ENCODE measurements at places on chromosomes 2 and 18.
A peak's percentile ranks its signal among the peaks of the same experiment; 100 is the strongest.

GRCh38 chr2:162219426-162219825 is 23.8 kb downstream of the FAP start:
- no peak for DNase-seq

- no peak for DNase-seq
These were observed 82.1 kb downstream of the HS1BP3 start for GRCh38 chr2:20568501-20569463.

DNA sequence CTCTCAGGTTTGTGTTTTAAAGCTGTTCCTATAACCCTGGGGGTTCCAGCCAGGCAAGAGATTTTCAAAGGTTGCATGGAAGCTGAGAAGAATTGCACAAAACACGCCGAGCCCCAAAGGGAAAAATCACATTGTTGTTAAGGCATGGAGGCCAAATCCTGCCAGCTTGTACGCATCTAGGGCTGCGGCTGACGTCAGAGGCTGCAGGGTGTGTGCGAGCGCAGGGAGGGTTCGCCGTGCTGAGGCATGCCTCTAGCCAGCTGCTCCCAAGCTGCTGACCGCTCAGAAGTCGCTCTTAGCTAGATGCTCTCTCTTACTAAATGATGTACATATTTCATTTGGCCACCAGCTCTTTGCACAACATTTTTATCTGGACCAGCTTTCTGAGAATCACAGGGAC is 191.8 kb downstream of the LPIN1 start:
- DNase-seq, result no peak

GRCh38 chr2:12071318-12071717 is 324.9 kb downstream of the LPIN1 start:
- DNase-seq, result no peak

- no peak for DNase-seq
These were observed 19.3 kb upstream of the ALK start for GRCh38 chr2:29940706-29941105.

GRCh38 chr2:54317973-54318372 is 61.9 kb upstream of the TSPYL6 start:
- no peak for DNase-seq

DNA sequence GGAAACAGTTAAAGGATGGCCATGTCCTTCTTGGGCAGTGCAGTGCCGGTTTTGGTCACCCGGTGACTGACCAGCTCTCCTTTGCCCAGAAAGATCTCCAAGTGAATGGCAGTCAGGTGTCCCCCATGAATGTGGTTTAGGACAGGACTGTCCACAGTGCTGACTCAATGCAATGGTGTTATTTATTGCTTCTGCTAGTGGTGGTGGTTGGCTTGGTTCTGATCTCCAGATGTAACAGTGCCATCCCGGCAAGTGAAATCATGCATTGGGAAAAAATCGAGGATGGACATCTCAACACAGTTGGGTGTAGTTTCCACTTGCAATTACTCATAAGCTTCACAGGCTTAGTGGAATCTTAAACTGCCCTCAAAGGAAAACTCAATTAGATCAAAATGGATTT is 81.9 kb downstream of the TGOLN2 start:
- no peak for DNase-seq

GRCh38 chr2:198411936-198412335 is 607.5 kb downstream of the PLCL1 start:
- DNase-seq, result no peak

DNA sequence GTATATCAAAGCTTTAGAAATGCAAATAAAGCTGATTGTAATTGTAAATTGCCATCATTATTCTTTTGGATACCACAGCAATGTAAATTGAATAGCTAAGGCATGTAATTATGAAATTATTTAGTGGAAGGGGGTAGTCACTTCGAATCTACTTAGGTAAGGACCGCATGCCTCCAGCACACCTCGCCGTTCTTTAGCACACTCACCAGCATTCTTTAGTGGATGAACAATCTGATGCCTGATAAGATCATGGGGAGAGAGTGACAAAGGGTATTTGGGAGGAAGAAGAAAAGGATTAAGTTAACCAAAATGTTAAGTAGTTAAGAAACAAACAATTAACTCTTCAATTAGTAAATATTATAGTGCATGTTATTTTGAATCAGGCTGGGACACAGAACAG is 46.4 kb upstream of the DSC1 start:
- no peak for DNase-seq

DNA sequence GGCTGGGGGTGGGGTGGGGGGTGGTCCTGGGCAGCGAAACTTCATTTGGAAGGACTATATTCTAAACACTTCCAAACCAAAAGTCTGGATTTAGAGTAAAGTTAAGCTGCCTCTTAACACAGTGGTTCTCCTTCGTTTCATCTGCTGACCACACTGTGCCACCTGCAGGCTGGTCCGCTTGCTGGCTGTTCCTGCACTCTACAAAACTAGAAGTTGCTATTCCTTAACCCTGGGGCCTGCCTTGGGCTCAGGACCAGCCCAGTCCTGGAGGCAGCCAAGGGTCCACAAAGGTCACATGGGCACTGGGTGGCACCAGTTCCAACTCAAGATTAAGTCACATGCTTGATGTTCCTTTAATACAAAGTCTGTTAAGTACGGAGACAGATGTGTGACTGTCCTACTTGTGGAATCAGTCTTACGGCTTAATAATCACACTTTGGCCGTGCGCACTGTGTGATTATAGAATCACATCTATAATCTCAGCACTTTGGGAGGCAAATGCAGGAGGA is 195.4 kb downstream of the FAM210A start:
- peak; percentile 11 for DNase-seq

- DNase-seq, result no peak
These were observed 66.4 kb downstream of the ZNF516 start for GRCh38 chr18:76428396-76429261.

- DNase-seq, result no peak
These were observed 353.1 kb downstream of the ARHGAP15 start for GRCh38 chr2:143482316-143482715.

DNA sequence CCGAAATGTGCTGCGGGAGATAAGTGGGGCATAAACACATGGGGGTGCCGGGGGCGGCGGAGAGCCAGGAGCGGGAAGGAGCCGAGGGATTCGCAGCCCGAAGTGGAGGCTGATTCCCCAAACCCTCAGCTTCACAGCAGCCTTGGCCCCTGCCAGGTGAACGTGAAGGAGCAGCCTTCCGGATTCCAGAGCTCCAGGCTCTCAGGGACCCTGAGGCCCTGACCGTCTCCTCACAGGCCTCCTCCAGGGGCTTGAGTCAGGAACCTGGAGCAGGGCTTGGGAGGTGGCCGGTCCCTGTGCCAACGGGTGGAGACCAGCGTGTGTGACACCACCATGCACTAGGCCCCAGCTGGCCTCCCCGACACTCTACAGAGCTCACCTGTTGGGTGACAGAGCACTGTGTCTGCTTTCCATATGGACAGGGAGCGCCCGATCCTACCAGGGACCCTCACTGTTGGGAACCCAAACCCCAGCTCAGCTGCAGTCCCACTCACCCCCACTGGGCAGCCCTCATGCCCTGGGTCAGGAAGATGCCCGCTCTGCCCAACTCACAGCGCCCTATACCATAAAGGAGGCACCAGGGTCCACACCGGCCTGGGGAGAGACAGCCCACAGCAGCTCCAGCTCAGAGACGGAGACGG is 117.6 kb upstream of the OTOS start:
- DNase-seq, result no peak
